Fibroblast of mammary gland (primary cell): ENCODE measurements at places on chromosomes 13 and 19.

- DNase-seq: no peak
Measured at GRCh38 chr19:35458731-35459391, 10.8 kb downstream of the FFAR2 start.

- DNase-seq: no peak
Measured at GRCh38 chr13:50167967-50168366, 152.7 kb downstream of the KCNRG start.

DNA sequence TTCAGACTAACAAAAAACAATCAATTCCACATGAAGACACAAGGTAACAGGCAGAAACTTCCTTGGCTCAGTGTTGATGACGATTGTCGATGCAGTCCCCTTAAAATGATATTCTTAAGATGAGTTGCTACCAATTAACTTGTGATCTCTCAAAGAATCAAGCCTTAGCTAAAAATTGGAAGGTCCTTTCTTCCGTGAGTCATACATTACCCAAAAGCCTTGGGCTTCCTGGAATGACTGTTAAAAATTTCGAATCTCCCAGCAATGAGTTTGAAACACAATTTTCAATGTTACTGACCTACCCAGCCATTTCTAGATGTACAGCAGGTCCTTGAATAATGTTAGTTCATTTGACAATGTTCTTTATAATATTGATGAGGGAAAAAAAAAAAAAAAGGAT is 28.0 kb upstream of the RB1 start:
- DNase-seq: peak; percentile 31

DNA sequence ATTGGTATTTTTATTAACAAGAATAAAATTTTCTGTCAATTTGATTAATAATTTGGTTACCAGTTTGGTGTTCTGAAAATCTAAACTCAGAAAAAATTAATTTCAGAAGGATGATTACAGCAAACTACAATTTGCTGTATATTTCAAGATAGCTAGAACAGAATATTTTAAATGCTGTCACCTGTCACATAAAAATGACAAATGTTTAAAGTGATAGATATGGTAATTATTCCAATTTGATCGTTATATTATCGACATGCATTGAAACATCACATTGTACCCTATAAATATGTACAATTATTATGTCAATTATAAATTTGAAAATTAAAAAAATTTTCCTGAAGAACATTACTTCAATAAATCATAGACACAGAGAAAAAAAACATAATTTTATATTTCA is 56.9 kb upstream of the SLITRK5 start:
- DNase-seq: no peak

DNA sequence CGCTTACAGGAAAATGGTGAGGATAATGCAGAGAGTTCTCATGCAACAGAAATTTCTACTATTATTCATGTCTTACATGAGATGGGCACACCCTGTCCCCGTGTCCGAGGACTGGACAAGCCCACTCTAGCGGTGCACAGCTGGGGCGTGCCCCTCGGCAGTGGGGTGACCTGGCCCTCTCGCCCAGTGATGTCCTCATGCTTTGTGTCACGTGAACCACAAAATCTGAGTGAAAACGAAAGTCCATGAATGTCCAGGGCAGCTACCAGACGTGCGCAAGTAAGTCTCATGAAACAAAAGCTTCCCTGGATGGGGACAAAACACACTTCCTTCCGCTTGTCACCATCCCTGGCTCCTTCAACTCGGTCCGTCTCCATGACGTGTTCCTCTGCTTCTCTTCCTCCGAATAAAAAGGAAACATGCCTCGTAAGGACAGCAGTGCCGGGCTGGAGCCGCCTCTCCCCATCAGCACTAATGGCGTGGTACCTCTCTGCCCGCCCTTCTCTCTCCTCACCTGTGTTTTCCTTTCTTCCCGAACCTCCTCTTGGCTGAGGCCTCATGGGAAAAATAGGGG is 45.6 kb downstream of the ANKRD10 start:
- DNase-seq: peak; percentile 32

DNA sequence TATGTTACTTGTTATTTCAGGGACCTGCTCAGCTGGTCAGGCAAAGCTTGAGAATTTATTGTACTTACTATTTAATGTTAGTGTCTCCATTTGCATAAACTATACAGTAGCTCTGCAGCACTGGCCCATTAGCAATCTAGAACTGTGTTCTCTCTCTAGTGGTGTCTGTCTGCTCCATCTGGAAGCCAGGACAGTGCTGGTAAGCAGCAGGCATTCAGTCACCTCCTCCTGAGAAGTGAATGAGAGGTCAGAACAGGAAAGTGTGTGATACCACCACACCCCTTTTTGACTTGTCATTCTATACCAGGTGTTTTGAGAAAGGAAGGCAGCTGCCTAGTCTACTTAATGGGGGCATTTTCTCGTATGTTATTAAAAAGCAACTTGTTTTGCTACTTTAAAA is 3.9 kb downstream of the COG3 start:
- DNase-seq: no peak

- DNase-seq: no peak
Measured at GRCh38 chr13:47896111-47896510, 105.0 kb downstream of the SUCLA2 start.

- no peak for DNase-seq
Measured at GRCh38 chr13:112708560-112709240, 18.9 kb downstream of the ATP11A start.
